ENCODE measurements at places on chromosomes 1 and 21. TPM values are rescaled to one million over a fixed set of nuclear protein-coding genes. Genes with fewer than 3 reads are reported as not detected.

- H3K4me3 ChIP-seq, result no peak overlapping the region
- H3K36me3 ChIP-seq, result peaks cover 3% of the 10 kb centered on the region
- H3K4me1 ChIP-seq, result peaks cover 30% of the 10 kb centered on the region
- no peak for DNase-seq
- H3K27me3 ChIP-seq, result no peaks in the 10 kb centered on the region
- no peak overlapping the region for H3K27ac ChIP-seq
Observed at GRCh38 chr1:231376101-231376500, 38.0 kb downstream of the SPRTN start.

PKNOX1 gene
- 31.3 TPM for total RNA-seq

ETNK2 gene
- total RNA-seq, result not detected

NCAM2 gene
- not detected for total RNA-seq

USH2A gene
- not detected for total RNA-seq

C1orf87 gene
- not detected for total RNA-seq

PDC gene
- total RNA-seq, result not detected

OR2L3 gene
- not detected for total RNA-seq

DNA sequence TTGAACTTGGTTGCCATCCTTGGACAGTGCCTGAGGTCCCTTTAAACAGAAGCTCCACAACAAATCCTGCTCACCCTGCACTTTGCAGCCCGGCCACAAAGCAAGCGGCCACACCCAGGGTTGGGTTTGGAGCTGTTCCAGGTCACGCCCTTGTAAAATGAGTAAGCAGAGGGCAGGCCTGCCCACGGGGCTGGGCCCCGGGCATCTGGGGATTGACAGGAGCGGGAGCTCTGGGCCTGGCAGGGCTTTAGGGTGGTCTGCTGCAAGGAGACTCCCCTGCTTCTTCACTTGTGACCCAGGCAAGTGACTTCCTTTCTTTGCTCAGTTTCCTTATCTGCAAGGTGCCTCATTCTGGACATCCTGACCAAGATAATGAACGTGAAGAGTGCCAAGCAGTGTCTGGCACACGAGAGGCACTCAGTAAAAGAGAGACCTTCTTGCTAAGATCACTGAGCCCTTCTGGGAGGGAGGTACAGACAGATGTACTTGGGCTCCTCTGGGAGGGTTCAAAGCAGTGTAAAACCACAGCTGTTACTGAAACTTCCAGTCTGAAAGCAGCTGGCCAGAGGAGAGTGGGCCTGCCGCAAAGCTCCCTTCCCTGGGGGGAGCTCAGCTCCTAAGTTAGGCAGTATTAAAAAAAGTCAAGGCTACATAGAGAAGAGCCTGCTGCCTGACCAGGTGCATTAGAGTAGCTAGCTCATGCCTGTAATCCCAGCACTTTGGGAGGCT lies 2.6 kb downstream of the E2F2 start:
- peak overlapping the region; percentile 89 for H3K27ac ChIP-seq
- no peaks in the 10 kb centered on the region for H3K27me3 ChIP-seq
- H3K36me3 ChIP-seq, result peaks cover 40% of the 10 kb centered on the region
- peaks cover 82% of the 10 kb centered on the region for H3K4me1 ChIP-seq
- H3K4me3 ChIP-seq, result peak overlapping the region; percentile 91

- H3K4me3 ChIP-seq, result no peak overlapping the region
- DNase-seq, result no peak
Observed at GRCh38 chr21:45209685-45210284, 77.9 kb downstream of the POFUT2 start.

GRCh38 chr1:56094168-56094567 lies 485.2 kb downstream of the PLPP3 start:
- no peaks in the 10 kb centered on the region for H3K27me3 ChIP-seq
- H3K4me3 ChIP-seq, result no peak overlapping the region
- no peak overlapping the region for H3K27ac ChIP-seq
- H3K4me1 ChIP-seq, result no peaks in the 10 kb centered on the region

DNA sequence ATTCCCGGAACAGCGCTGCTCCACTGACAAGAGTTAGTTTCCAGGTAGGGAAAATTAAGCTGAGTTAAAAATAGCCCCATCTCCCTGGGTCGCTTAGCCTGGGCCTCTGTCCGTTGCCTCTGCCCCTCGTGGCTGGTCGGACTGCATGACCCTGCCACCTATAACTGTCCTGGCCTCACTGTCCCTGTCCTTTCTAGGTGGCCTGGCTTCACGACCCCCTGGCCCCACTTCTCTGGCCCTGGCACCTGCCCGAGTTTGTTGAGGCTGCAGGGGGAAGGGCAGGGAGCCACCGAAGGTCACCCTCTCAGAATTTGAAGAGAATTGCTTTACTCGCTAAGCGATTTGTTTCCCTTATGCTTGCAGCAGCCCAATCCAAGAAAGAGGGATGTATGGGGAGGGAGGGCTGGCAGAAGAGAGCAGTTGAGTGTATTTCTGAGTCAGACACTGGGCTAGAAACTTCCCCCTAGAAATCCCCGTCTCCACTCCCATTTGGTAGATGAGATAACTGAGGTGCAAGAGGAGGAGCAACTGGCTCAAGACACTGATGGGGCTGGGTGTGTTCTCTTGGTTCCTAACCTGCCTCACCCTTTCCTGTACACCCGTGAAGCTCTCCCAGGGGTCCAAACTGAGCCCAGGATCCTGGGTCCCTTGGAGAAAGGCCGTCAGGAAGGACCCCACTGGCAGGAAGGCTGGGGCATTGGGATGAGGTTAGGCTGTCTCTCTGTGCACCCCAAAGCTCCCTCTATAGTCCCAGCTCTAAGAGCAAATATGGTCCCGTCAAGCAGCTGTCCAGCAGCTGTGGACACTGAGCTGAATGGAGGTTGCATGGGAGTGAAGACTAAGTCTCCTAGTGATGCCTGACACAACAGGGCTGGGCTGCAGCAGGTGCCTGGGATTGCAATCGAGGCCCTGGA lies 2.9 kb upstream of the EDN2 start:
- H3K27me3 ChIP-seq, result peaks cover 19% of the 10 kb centered on the region
- H3K27ac ChIP-seq, result no peak overlapping the region
- no peak overlapping the region for H3K4me3 ChIP-seq

CHIA gene
- not detected for total RNA-seq

- no peak overlapping the region for H3K4me3 ChIP-seq
- no peaks in the 10 kb centered on the region for H3K36me3 ChIP-seq
- no peaks in the 10 kb centered on the region for H3K27me3 ChIP-seq
Observed at GRCh38 chr1:55703726-55704363, 488.7 kb upstream of the USP24 start.

ENAH gene
- total RNA-seq, result not detected

DNA sequence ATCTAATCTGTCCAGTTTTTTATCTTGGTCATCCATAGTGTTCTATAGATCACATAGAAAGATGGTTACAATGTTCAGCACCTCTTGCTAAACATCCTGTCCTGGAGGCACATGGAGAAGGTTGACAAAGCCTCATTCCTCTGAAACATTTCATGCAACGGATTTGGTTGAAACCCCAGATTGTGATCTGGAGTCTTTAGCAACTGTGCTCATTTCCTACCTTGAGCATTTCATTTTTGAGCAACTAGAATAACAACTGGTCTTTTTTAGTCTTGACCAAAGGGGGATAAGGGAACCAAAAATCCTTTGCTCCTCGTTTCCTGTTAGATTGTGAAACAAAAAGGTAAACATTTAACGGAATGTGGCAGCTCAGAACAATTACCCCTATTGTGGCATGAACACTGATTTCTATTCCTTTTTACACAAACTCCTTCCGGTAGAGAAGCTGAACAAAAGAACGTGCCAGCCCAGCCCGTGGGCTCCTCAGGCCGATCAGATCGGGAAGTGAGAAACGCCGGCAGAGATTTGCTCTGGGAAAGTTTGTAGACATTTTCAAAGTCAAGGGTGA lies 94.7 kb upstream of the ERRFI1 start:
- peaks cover 3% of the 10 kb centered on the region for H3K36me3 ChIP-seq
- H3K4me3 ChIP-seq, result no peak overlapping the region
- H3K4me1 ChIP-seq, result peaks cover 10% of the 10 kb centered on the region
- DNase-seq, result no peak
- H3K27ac ChIP-seq, result no peak overlapping the region
- peaks cover 7% of the 10 kb centered on the region for H3K27me3 ChIP-seq

SELP gene
- 0.18 TPM for total RNA-seq

DNA sequence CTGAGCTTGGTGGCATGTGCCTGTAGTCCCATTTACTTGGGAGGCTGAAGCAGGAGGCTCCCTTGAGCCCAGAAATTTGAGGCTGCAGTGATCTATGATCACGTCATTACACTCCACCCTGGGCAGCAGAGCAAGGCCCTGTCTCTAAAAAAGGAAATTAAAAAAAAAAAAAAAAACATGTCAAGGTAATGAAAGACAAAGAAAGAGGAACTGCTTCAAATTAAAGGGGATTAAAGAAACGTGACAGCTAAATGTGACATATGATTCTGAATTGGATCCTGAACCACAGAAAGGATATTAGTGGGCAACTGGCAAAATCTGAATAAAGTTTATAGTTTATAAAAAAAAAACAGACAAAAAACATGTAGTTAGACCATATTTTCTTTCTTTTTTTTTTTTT lies 3.8 kb upstream of the C2CD4D start:
- no peaks in the 10 kb centered on the region for H3K27me3 ChIP-seq
- H3K4me1 ChIP-seq, result peaks cover 38% of the 10 kb centered on the region
- H3K27ac ChIP-seq, result no peak overlapping the region
- DNase-seq, result no peak
- H3K36me3 ChIP-seq, result peaks cover 4% of the 10 kb centered on the region
- H3K4me3 ChIP-seq, result no peak overlapping the region

DNA sequence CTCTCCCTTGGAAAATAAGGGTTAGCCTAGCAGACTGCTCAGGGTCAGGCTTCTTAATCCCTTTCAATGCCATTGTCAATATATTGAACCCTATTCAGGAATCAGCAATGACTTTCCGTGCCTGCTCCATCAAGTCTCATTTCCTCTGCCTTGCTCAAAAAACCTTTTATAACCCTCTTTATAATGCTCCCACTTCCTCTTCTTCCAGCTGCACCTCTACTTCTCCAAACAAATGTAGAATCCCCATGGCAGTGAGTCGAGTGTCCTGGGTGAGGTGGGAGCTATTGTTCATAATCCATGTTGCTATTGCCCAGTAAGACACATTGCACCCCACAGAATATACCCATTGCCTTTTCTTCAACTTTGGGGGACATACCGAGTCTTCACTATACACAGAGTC lies 58.6 kb downstream of the OLIG1 start:
- no peak overlapping the region for H3K27ac ChIP-seq
- no peaks in the 10 kb centered on the region for H3K4me1 ChIP-seq
- H3K27me3 ChIP-seq, result peaks cover 37% of the 10 kb centered on the region
- no peaks in the 10 kb centered on the region for H3K36me3 ChIP-seq
- no peak overlapping the region for H3K4me3 ChIP-seq

DNA sequence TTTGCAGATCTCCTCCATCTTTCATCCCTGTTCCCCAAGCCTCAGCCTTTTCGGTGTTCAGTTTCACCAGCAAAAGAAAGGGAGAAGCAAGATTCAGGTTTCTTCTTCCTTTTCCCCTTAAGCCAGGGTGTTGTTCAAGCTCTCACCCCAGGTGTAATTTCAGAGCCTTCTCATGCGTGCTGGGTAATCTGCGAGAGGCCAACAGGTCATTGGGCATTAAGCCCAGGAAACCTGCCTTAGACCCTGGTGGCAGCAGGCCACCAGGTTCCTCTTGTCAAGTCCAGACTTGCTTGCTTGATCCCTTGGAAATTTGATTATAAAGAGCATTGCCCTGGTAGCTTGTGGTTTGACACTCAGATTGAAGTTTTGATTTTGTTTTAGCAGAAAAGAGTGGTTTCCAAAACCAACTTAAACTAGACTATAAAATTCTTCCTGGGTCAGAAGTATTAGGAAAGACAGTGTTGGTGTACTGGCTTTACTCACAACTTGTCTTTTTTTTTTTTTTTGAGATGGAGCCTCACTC lies 6.9 kb downstream of the AKR1A1 start:
- H3K4me1 ChIP-seq, result peaks cover 16% of the 10 kb centered on the region
- no peaks in the 10 kb centered on the region for H3K27me3 ChIP-seq

DNA sequence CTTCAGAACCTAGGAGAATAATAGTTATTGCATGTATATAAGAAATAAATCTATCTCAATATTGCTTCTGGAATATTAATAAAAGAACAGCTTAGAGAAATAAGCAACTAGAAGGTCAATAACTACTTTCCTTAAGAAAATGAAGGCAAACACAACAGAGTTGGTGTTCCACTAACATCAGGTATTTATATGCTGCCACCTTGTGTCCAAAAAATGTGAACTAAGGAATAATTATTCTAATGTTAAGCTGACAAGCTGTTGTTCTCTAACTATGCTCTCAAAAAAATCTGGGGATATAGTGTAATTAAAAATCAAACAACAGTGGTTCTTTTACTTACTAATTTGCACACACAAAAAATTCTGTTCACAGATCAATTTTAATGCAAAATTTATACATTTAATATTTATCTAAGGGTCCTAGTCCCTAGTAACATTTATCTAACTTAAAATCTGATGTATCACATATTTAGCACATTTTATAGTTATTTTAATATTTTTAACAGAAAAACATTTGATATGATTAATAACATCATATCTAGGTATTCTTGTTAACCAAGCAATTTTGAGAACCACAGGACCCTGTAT lies 39.6 kb downstream of the UCHL5 start:
- H3K4me1 ChIP-seq, result no peaks in the 10 kb centered on the region
- no peak overlapping the region for H3K27ac ChIP-seq
- H3K4me3 ChIP-seq, result no peak overlapping the region
- H3K27me3 ChIP-seq, result no peaks in the 10 kb centered on the region
- peaks cover 10% of the 10 kb centered on the region for H3K36me3 ChIP-seq

GRCh38 chr21:29145852-29146453 lies 15.5 kb downstream of the MAP3K7CL start:
- H3K27me3 ChIP-seq, result no peaks in the 10 kb centered on the region
- H3K4me1 ChIP-seq, result peaks cover 15% of the 10 kb centered on the region
- H3K36me3 ChIP-seq, result no peaks in the 10 kb centered on the region
- H3K4me3 ChIP-seq, result no peak overlapping the region
- no peak for DNase-seq
- H3K27ac ChIP-seq, result no peak overlapping the region

GRCh38 chr21:46061950-46062349 lies 36.0 kb upstream of the COL6A2 start:
- H3K27ac ChIP-seq, result no peak overlapping the region
- no peak for DNase-seq
- H3K4me1 ChIP-seq, result peaks cover 14% of the 10 kb centered on the region
- H3K36me3 ChIP-seq, result peaks cover 2% of the 10 kb centered on the region
- no peak overlapping the region for H3K4me3 ChIP-seq

- peak overlapping the region; percentile 76 for H3K27ac ChIP-seq
- H3K4me1 ChIP-seq, result peaks cover 41% of the 10 kb centered on the region
- DNase-seq, result no peak
- peaks cover 7% of the 10 kb centered on the region for H3K27me3 ChIP-seq
Observed at GRCh38 chr1:159092036-159092760, 15.6 kb upstream of the AIM2 start.

NCMAP gene
- total RNA-seq, result not detected

DNA sequence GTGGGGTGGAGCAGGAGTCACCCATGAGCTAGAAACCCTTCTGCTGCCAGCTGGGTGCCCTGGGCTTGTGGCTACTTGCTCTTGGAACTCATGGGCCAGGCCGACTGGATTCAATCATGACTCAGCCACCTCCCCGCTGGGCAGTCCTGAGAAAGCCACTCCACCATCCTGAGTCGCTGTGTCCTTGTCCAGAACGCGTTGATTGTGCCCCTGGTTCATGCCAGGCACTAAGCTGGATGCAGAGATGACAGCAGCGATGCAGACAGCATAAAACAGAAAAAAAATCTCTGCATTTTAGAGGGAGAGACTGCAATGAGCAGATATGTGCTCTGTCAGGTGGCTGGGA lies 10.6 kb downstream of the PADI1 start:
- H3K27me3 ChIP-seq, result peaks cover 45% of the 10 kb centered on the region
- H3K27ac ChIP-seq, result no peak overlapping the region
- no peak for DNase-seq
- no peak overlapping the region for H3K4me3 ChIP-seq
